AG08395 (cell line): ENCODE measurements at places on chromosomes 11 and 22.
A peak's percentile ranks its signal among the peaks of the same experiment; 100 is the strongest.

- no peak for DNase-seq
Measured at GRCh38 chr11:65135633-65136145, 1.4 kb upstream of the SYVN1 start.

DNA sequence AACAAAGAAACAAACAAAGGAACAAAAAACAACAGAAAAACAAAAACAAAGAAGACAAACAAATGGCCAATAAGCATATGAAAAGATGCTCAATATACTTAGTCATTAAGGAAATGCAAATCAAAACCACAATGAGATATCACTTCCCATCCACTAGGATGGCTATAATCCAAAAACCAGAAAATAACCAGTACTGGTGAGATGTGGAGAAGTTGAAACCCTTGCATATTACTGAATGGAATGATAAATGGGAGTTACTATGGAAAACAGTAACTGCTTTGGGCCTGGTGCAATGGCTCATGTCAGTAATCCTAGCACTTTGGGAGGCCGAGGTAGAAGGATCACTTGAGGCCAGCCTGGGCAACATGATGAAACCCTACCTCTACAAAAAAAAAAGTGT, 44.9 kb upstream of the RBFOX2 start:
- peak; percentile 21 for DNase-seq

GRCh38 chr11:22920939-22921565, 60.8 kb upstream of the CCDC179 start:
- peak; percentile 35 for DNase-seq

GRCh38 chr22:26295563-26296126, 126.4 kb downstream of the SEZ6L start:
- no peak for DNase-seq

GRCh38 chr11:70325824-70326223, 55.3 kb downstream of the PPFIA1 start:
- DNase-seq, result no peak

DNA sequence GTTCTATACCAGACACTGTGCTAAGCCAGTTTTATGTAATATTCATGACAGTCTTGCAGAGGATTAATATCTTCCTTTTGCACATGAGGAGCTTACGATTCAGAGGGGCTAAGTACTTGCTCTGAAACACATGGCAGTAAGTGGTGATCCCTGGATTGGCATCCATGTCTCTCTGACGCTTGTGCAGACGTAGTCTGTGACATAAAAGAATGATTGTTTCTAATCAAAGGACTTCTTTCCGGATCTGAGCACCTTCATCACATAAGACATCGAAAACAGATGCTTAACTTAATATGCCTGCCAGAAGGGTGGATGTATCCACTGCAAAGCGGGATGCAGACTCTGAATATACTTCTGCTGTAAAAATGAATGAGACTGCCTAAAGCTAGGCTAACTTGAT, 74.8 kb downstream of the ARHGAP42 start:
- DNase-seq, result no peak

GRCh38 chr22:23817146-23817545, 21.7 kb downstream of the DERL3 start:
- DNase-seq, result no peak

DNA sequence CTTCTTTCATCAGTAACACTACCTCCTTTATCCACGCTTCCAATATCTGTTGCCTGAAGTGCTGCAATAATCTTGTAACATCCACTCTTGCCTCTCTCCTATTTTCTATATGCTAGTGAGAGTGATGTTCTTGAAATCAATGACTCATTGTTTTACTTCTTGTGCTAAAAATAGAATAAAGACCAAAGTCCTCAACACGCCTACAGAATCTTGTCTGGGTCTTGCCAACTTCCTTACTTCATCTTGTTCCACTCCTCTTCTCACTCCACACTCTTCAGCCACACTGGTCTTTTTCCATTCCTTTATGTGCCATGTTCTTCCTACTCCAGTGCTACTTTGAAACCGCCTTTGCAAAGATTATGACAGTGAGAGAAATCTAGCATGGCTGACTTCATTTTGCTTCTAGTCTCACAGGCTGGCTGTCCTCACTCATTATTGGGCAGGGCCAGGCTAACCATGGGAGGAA, 136.4 kb downstream of the CCDC81 start:
- DNase-seq, result no peak

DNA sequence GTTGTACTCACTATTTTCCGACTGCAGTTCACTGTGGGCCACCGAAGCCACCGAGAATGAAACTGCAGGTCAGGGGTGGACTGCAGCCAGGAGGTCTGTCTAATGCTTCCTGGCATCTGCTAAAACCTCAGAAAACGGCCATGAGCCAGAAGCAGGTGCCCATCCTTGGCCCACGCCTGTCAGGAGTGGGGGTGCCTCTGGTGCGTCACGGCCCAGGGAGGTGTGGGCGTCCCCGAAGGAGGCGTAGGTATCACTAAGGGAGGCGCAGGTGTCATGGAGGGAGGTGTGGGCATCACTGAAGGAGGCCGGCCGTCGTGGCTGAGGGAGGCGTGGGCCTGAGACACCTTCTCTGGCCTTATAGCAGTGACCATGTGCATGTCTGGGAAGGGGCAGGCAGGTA, 456.2 kb downstream of the TBC1D22A start:
- DNase-seq, result no peak

DNA sequence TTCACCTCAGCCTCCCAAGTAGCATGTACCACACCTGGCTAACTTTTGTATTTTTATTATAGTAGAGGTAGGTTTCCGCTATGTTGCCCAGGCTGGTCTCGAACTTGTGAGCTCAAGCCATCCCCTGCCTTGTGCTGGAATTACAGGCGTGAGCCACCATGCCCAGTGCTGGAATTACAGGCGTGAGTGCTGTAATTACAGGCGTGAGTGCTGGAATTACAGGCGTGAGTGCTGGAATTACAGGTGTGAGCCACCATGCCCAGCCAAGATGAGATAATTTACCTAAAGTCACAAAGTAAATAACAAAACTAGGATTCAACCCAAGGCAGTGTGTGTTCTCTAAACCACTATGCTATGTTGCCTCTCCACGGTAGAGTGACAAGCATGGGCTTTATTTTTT, 3.6 kb upstream of the UBXN1 start:
- no peak for DNase-seq

DNA sequence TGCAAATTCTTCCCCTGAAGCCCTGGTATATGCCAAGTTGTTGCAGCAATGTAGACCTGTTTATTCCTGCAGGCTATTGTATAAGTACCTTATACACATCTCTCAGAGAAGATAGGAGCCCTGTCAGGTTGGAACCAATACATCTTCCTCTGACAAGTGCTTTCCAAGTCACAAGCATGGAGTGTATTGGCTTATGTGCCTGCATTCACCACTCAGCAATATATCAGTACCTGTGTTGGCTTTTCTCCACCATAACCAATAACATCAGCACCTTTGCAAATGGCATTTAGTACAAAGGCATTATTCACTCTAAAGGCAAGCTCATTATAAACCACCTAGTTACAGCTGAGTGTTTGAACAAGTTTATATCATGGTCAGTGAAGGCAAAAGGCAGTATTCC, 611.7 kb upstream of the CNTN5 start:
- no peak for DNase-seq

DNA sequence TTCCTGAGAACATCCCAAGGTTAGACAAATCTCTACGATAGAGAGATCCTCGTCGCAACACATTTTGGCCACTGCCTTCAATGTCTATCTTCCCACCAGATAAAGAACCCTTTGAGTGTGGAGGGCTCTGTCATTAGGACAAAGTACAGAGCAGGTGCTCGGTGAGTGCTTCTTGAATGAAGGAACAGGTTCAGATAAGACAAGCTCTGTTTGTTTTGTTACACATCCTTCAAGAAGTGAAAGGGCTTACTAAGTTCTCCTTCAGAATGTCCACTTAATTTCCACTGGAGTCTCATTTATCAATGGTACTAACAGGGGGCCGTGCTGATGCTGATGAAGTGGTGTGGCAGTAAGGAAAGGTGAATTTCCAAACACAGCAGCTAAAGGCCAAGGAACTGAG, 89.4 kb downstream of the SYN3 start:
- DNase-seq, result no peak

DNA sequence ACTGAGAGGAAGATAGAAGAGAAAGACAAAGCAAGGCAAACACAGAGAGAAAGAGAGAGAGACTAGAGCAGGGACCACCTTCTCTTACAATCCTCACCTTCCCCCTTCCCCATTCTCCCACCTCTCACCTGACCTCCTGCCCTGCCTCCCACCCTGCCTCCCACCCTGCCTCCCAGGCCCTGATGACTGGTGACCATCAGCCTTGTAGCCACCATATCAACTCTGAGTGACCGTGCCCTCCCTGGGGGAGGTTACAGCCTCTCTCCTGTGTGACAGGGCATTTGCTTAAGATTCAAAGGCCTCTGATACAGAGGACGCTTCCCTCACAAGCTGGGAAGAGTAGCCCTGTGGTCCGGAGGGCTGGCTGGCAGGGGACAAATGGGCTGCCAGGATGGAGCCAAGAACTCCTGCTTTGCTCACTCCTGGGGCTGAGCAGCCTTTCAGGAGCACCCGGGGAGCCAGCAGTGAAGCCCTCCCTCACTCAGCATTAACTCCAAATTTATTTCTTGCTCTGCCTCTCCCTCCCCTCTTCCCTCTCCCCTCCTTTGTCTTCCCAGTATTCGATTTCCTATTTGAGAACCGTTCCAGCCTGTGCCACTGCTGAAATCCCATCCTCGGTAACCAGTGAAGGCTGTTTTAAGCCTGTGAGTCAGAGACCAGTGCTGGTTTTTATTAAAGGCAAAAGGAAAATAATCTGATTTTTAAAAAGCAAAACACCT, 125.2 kb upstream of the SYT13 start:
- peak; percentile 43 for DNase-seq

DNA sequence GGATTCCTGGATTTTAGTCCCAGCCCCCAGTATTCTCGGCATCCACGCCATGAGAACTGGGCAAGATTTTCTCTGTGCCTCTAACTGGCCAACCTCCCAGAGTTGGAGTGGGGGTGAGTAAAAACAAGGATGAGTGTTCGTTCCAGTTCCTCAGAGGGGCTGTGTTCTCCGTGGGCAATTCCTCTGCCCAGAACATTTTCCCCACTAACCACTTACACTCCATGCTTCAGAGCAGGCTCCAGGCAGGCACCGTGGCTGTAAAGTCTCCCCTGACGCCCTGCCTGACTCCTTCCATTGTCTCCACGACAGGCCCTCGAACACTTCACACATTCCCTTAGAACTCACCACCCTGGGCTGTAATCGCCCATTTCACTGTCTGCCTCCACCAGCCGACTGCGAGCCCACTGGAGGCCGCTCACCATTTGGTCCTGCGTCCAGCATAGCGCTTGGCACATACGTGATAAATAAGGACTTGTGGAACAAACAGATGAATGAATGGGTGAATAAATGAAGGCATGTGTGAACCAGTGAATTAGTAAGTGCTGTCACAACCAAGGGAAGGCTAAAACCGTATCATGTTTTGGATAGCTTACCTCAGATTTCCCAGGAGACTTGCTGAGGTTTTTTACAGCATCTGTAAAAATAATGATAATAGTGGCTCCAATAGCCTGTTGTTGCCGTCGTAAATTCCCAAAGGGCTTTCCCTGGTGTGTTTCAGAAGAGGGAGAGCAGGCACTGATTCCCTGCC, 6.1 kb downstream of the APLNR start:
- no peak for DNase-seq

DNA sequence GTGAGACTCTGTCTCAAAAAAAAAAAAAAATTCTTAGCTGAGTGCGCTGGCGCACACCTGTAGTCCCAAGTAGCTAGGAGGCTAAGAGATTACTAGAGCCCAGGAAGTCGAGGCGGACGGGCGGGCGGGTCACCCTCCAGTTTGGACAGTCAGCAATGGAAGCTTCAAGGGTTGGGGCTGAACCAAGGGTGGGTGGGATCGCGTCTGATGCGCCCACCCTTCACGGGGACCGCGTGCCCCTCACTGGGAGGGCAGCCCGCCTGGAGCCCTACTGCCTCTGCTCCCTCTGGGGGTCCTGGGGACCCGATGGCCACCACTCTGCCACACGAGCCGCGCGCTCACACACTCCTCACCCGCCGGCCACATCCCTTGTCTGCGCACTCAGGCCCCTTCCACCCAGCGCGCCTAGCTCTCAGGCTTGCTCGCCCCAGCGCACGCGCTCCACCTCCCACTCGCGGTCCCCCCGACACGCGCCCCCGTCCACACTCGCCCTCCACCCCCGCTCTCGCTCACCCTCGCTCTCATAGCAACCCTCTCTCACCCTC, 494 bp downstream of the CHID1 start:
- DNase-seq, result peak; percentile 18

DNA sequence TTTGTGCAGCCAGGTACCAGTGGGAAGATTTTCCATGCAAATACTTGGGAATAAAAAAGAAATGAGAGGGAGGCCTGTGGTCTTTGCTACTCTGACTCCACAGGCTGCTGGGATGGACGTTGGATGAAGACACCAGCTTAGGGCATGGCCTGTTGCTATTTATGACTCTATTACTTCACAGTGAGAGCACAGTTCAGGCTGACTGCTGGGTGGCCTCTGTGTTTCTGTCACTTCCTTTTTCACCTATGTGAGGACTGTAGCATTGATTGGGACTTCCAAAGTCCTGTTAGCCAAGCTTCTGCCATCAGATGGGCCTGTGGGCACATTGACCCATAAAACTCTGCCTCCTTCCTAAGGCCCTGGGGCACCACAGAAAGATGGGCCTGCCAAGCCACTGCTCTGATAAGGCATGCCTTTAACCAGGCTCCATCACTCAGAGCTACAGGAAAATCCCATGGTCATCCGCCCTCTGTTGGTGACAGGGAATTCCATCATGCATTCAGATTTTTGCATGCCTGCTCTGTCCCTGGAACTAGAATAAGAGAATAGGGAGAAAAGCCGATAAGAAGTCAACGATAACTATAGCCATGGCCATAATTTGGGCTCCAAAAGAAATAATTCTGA, 64.6 kb downstream of the KCNJ1 start:
- peak; percentile 32 for DNase-seq

DNA sequence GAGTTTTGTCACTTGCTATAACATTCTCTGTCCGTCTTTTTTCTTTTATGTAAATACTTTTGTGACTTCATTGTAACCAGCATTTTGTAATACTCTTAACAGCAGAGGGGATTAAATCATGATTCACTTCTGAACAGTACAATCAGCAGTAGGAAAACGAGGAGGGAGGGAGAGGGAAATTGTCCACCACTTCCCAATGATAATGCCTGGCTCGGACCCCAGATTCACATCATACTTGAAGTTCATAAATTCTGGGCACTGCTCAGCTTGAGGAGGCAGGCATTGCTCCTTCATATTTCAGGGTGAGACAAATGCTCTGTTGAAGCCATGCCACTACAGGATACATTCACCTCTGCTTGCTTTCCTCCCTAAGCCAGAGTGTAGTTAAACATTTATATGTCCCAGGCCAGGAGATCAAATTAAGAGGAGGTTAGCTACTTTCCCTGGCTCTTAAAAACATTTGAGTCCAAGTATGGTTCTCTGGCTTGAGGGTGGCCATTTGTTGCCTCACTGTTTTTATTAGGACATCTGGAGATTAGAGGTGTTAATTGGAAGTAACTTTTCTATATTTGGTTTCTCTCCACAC, 129.0 kb upstream of the LDLRAD3 start:
- DNase-seq, result no peak

GRCh38 chr11:75345455-75346160, 5.9 kb downstream of the ARRB1 start:
- DNase-seq, result no peak
